ENCODE measurements at places on chromosomes 13 and 19.

- no peak for DNase-seq
Observed at GRCh38 chr19:3398114-3398899, 31.9 kb downstream of the NFIC start.

DNA sequence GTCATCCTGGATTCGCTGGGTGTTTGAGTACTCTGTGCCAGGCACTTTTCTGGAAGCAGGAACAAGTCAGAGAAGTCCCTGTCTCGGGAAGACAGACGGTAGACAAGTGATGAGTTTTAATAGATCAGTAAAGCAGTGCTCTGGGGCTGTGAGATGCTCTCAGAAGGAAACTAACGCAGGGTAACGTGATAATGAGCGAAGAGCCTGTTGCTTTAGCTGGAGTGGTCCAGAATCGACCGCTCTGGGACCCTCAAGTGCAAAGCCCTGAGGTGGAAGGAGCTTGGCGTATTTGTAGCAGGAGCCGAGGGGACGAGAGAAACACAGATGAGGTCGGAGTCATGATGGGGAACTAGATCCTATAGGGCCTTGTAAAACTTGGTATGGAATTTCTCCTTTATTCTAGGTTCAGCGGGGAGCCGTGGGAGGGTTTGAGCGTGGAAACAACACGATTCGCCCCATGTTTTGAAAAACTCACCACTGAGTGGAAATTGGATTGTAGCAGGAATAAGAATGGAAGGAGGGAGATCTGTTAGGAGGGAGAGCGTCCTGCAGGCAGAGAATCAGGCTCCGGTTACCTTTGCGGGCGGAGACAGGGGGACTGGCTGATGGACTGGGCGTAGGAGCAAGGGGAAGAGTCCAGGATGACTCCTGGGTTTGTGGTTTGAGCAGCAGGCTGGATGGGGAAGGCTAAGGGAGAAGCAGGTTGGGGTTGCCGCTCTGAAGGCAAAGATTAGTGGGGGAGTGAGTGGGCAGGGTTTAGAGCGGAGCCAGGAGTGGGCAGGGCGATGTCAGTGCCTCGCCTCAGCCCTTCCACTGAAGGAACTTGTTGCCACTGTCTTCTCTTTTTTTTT lies 763 bp downstream of the POLD1 start:
- DNase-seq = no peak

DNA sequence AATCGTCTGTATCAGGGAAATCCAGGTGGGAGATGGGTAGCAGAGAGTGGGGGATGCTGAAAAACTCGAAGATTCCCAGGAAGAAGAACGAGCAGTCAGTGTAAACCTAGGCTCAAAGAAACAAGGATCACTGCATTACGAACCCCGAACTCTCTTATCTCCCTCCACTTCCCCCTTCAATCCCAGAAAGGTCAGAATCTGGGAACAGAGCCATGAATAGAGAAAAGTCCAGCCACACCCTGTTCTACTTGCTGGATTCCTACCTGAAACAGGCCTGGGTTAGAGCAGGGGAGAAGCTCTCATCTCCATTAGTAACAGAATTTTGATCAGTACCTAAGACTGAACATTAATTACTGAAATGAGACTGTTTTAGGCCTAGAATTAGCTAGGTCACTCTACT lies 24.4 kb downstream of the EPSTI1 start:
- DNase-seq = no peak

DNA sequence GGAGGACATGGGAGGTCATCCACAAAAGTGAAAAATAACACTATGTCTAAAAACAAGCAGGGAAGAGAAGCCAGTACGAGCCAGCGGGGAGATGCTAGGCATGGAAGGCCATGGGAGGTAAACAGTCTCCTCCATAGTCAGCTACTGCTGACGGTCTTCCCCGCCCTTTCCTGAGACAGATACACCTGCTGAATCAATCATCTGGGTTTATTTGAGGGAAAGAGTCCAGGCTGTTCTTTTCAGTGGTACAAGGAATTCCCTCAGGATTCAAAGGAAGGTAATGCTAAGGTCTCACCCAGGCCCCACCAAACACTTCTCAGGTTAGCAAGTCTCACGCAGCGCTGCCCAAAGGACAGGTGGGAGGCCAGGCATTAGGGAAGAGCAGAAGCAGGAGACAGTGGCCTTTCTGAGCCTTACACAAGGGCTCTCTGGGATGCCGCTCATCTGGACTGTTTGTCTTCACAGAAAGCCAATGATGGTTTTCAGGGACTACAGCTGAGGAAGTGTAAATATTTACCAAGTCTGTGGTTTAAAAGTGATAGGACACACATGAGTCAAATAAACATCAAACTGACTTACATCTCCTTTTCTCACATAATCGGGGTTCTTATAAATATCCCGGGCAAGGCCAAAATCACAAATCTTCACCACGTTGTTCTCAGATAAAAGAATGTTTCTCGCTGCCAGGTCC lies 173.9 kb downstream of the FLT1 start:
- DNase-seq = no peak

DNA sequence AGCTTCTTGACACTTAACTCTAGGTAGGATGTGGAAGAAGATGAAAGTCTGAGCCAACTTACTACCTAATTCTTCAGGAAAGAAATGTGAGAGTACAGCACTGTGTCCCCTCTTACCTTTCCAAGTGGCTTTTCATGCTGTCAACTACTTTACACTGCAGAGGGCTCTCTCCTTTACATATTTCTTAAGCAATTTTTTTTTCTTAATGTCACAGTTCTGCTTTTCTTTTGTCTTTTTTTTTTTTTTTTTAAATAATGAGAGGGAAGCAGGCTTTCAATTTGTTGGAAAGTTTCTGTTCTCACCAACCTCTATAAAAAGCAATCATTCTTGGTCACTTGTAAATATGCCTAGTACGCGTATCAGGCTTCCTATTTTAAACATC lies 212.7 kb upstream of the MIR17HG start:
- DNase-seq = no peak

DNA sequence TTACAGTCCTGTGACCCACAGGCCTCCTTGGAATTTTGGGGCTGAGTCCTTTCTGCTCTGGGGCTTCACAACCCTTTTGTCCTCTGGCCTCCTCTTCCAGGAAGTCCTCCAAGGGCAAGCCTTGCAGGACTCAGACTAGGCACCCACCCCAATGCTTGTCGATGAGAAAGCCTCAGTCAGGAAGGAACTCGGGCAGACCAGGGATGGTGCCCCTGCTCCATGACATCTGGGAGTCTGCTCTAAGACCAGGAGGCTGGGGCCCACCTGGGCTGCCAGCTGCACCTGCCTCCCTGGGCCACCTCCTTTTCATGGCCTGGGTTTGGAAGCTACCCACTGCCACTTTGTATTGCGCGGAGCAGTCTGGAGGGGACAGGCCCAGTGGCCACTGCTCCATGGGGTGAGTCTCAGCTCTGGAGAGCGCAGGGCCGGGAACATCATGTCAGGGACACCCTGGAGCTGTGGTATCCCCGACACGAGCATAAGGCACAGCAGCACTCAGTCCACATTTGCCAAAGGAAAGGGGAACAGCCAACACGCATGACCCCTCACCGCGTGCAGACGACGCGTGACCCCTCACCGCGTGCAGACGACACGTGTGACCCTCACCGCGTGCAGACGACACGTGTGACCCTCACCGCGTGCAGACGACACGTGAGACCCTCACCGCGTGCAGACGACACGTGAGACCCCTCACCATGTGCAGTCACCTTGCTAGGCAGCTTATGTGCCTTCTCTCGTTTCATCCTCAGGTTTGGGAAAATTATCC lies 10.8 kb downstream of the C2CD4C start:
- DNase-seq = no peak

- no peak for DNase-seq
Observed at GRCh38 chr13:109699628-109700071, 86.7 kb downstream of the IRS2 start.

DNA sequence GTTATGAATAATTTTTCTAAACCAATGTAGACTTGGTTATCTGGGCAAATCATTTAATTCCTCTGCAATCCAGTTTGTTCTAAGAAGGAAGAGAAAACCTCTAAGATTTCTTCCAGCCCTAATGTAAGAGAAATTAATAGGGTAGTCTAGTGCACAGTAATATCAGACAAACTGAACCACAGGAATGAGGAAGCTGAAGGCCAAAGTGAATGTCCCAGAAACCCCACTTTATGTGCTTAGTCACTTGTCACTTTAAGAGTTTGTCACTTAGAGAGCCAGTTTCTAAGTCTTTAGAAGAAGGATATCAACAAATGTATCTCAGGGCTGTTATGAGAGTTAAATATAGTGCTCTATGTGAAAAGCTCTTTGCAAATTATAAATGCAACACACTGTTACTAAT lies 750.6 kb downstream of the DIAPH3 start:
- DNase-seq = no peak

DNA sequence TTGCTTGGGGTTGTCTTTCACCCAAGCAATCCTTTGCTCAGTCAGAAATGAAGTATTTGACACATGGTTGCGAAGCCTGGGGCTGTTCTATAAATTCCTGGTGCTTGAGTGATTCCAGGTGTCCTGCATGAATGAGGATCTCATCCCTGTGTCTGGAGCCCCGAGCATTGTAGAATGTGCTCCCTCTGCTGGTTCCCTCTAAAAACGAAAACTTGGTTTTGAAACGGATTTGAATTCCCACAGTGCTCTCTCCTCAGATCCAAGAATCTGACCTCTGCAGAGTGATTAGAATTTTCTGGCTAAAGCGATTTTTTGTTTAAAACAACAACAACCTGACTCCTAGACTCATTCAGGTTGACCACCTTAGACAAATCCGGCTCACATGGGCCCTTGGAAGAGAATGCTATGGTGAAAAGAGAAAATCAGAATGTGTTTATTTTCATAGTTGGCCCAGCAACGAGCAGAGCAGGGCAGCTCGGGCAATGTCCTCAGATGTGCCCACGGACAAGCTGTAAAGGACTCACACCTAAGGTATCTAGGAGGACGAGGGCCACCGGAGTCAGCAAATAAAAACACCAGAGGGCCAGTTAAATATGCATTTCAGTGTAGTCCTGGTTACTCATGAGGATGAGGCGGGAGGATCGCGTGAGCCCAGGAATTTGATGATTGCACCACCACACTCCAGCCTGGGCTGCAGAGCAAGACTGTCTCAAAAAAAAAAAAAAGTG lies 8.7 kb upstream of the ATP12A start:
- DNase-seq = no peak

DNA sequence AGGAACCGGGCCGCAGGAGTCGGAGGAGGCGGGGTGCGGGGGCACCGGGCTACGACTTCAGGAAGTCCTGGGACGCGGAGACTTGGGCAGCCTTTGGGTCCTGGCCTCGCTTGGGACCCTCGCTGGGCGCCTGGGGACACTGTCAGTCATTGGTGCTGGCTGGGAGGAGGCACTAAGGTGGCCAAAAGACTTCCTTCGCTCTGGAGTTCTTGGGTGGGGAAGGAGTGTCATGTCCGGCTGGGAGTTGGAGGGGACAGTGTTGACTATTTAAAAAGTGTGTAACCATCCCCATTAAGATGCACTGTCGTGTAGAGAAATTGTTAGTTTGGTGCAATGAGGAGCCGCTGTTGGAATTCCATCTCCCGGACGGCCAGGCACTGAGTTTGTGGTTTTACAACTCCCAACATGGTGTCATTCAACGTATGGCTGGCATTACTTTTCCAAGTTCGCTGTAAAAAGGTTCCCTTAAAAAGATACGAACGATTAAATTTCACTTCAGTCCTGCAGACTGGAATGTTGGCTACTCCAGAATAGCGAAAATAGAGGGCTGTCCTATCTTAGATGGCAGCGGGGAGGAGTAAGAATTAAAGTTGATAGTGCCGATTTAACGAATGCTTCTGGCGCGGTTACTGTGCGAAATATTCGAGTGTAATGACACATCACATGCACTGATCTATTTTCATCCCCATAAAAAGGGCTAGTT lies 776 bp downstream of the DNAJC3 start:
- DNase-seq = no peak

DNA sequence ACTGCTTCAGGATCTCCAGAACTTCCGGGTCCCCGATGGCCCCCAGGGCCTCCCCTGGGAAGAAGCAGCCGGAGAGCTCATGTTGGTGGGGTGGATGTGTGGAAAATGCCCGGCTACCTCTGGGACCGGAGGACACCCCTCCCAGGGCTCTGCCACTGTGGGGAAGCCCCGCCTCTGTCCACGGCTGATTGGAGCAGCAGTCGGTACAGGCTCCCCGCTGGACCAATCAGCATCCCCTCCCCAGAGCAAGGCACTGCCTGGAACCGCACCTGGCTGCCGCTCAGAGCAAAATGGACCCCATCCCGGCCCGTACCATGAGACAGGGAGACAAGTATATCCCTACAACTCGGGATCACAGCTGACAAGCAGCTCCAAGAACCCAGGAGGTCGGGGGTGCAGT lies 6.4 kb downstream of the DOHH start:
- no peak for DNase-seq

DNA sequence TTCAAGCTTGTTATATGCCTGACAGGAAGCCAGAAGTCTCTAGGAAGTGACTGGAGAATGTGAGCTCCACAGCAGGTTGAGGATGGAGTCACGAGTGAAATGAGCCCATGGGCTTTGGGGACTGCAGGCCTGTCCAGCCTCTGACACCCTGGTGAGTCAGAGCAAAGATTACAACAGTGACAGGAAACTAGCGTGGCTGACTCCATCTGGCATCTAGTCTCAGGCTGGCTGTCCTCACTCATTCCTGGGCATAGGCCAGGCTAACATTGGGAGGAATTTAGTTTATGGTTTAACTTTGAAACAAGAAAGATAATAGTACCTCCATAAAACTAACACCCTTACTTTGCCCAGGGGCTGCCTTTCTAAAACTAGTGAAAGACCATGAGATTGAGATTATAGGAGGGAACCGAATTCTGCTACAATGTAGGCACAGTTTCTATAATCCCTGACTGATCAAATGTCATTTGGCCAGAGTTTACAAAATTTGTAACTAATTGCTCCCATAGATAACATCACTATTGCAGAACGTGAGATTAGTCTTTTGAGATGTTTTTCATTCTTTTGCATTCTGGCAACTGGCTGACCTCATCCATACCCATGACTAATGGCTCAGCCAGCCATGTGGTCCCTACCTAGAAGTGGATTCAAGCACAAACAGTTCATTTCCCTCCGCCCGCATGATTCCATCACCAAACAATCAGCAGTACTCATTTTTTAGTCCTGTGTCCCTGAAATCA lies 28.4 kb downstream of the PSG1 start:
- no peak for DNase-seq

DNA sequence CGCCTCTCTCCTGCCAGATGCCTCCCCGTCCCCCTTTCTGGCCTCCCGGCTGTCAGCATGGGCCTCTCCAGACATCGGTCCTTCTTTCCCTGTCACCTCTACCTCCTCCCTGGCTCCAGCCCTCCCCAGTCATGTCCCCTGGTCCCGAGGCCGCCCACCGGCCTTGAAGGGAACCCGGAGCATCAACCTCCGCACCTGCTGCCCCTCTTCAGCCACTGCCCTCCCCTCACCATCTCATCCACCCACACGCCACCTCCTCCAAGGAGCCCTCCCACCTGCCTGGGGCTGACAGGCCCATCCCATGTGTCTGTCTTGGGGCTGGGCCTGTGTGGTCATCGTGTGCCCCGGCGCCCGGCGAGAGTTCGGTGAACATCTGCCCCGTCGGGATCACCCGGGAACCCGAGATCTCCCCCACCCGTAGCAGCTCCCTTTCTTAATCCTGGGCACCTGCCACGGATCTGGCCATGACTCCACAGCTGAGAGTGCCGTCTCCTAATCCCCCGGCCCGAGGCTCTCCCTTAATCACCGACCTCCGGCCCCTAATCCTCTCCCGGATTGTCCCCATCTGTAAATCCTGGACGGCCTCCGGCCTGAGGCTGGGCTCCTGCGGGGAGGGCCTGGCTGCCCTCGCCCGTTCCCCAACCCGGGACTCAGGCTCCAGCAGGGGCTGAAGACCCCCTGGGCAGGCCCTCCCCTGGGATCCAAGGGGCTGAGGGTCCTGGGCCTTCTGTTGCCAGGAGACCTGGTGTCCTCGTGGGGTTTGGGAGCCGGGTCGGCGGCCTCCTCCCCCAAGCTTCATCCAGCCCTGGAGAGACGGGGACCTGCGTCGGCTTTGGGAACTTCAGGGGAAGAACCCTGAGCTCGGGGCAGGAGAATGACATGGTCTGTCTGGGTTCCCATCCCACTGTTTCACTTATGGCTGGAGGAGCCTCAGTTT lies 5.9 kb downstream of the HCN2 start:
- DNase-seq = no peak

Measured in cortex of kidney (tissue), 1 donor.